Jurkat, Clone E6-1 (cell line): ENCODE measurements at places on chromosomes 13 and 19.

DNA sequence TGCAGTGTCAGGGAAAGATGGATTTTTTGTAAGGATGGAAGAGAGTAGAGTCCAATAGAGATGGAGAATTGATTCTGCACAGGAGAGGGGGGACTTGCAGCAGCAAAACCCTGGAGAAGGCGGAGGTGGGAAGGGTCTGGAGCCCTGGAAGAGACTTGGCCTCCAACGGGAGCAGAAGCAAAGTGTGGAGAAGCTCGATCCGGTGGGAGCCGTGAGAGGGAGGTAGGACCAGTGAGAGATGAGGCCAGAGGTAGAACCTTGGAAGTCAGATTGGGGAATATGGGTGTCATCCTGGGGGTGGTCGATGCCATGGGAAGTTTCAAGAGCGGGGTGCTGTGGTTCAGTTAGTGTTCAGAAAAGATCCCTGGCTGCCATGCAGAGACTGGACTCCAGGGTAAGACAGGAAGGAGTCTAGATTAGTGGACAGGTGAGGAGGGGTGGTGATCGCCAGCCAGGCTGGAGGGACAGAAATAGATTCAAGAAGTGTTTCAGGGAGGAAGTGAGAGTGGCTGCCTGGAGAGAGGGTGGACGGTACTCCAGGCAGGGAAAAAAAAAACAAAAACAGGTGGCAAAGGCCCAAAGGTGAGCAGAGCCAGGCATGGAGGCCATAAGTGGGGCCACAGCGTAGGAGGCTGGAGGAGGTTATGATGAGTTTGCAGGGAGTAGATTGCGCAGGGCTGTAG, 2.6 kb downstream of the PPP5C start:
- DNase-seq = no peak

DNA sequence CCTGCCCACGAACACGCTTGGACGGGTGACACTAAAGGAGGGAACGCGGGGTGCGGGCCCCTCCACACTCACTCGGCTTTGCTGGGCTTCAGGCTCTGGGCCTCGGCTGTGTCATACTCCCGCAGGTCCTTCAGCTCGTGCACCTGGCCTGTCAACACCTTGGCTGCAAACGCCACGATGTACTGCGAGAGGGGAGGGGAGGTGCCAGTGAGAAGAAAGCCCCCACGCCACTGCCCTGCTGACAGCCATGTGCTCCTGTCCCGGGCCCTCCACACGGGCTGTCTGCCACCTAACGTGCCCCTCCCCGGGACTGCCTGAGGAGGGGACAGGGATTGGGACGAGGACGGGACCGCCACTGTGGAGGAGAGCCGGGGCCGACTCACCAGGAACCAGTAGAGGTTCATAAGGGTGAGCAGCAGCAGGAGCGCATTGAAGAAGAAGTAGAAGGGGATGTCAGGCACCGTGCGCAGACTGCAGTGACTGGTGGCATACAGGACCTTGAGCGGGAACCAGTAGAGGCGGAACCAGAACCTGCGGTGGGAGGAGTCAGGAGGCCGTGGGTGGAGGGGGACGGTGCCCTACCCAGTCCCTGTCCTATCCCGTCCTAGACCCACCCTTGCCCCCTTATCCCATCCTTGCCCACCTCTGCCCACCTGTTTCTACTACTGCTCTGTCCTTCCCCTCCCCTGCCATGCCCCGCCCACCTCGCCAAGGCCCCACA, 16.9 kb downstream of the CERS1 start:
- DNase-seq = no peak

DNA sequence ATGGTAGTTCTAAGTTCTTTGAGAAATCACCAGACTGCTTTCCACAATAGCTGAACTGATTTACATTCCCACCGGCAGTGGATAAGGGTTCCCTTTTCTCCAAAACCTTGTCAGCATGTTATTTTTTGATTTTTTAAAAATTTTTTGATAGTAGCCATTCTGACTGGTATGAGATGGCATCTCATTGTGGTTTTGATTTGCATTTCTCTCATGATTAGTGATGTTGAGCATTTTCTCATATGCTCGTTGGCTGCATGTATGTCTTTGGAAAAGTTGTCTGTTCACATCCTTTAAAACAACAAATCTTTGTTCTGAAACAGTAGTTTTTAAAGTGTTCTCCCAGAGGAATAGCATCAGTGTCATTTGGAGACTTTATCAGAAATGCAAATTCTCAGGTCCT, 77.5 kb upstream of the POMP start:
- no peak for DNase-seq

DNA sequence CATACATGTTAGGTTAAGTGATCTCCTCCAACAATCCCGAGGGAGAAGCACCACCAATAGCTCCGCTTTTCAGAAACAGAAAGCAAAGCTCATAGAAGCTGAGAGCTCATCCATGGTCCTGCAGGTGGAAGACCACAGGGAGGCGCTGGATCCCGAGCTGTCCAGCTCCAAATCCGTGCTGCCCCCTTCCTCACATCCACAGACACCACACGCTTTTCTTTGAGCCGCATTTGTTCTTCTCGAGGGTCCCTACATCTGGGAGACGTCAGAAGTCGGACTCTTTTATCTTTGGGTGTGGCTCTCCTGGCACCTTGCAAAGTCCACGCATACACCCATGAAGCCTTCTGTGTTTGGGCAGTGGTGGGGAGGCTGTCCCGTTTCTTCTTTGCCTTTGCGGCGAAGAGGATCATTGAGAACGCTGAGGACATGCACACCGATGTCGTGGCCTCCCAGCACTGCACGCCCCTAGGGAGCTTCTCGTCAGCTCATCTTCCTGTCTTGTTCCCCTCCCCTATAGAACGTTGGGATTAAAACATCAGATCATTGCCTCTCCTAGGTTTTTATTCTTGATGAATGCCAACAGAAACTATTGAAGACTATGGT, 184.8 kb downstream of the TEX29 start:
- no peak for DNase-seq

DNA sequence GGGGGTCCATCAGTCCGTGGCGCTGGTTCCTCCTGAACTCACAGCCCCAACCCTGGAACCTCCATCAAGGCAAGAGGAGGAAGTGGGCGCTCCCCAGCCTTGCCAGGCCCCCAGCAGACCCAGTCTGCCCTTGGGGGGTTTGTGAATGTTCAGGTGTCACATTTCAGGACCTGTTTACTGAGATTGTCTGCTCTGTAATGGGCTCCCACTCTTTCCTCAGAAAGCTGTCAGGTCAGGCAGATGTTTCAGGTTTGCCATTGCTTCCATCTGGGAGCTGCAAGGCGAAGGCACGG, 29.4 kb downstream of the TSSK6 start:
- no peak for DNase-seq

DNA sequence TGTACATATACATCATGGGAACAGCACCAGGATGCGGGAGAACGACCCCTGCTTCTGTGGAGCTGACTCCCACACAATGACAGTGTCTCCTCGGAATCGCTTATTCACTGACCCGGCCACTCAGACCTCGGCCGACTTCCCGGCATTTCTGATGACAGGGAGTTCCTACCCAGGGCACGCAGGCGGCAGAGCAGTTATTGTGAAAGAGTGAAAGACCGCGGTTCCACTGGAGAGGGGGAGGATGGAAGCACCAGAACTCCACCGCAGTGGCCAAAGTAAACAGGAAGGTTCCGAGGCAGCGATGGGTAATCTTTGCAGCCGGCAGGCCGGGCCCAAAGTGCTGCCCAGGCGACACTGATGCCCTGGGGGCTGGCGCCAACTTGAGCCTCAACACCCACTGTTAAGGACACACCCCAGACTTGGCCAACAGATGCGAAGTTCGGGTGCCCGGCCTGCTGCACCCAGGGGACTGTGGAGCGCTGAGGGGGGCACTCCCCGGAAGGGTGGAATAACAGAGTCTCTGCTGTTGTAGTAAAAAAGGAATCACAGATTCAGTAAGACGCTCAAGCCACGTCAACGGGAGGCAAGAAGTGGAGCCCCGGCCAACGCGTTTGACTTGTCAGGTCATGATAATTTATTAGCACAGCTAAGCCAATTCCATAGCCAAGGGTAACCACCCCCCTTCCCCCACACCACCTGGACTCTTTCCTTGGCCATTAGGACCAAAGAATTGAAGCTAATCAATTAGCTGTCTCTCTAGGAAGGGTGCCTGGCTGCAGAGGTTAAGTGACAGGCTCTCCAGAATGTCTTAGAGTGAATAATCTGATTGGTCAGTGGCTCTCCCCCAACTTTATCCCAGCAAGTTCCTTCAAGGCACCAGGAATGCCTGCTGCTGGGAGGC, 5.8 kb downstream of the MLLT1 start:
- DNase-seq = no peak

GRCh38 chr13:41019011-41019487, at the start of gene ELF1:
TSS of gene ELF1 (minus strand) at chr13:41019316. CDS start at chr13:40982054, 37,262 bp downstream.
- DNase-seq = peak; percentile 90

DNA sequence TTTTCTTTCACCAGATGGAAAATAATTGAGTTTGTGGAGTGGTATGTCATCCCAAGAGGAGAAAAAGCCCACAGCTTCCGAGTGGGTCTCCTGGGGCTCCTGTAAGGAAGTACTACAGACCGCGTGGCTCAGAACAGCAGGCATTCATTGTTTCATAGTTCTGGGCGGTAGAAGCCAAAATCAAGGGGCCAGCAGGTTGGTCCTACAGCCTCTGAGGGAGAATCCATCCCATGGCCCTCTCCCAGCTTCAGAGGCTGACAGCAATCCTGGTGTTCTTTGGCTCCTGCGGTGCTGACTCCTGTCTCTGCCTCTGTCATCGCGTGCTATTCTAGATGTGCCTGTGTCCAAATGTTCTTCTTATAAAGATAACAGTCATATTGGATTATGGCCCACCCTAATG, 362.6 kb downstream of the FGF14 start:
- no peak for DNase-seq

DNA sequence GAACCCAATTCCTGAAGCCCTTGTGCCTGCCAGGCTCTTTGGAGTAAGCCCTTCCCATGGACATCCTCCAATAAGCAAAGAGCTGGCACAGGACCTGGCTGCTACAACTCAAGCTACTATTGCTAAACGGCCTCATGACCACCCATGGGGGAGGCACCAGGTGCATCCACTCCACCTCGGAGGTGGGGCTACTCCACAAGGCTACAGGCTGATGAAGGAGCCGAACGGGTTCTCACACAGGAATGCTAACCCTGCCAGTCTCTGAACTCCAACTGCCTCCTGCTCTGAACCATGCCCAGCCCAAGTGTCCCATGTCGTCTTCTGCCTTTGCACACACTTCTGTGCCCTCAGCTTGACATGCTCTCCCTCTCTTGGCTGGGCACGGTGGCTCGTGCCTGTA, 10.0 kb downstream of the SYMPK start:
- DNase-seq = no peak

- DNase-seq = no peak
Measured at GRCh38 chr19:58571575-58571947, 1.6 kb downstream of the MZF1 start.

- DNase-seq = no peak
Measured at GRCh38 chr19:390386-391206, 18.4 kb downstream of the C2CD4C start.

- no peak for DNase-seq
Measured at GRCh38 chr13:112774829-112775565, 85.2 kb downstream of the ATP11A start.
